ENCODE measurements at places on chromosomes 16 and 17. TPM values are rescaled to one million over a fixed set of nuclear protein-coding genes. Genes with fewer than 3 reads are reported as not detected.

Gene PRAC1
- not detected for total RNA-seq

Gene FOXO3B
- 2.2 TPM for total RNA-seq

Gene ASPSCR1
- total RNA-seq: 22.2 TPM

Gene ZFHX3
- 7.0 TPM for total RNA-seq

Gene TSC2
- total RNA-seq: 54.6 TPM

Gene KRT36
- not detected for total RNA-seq

Gene PRKCB
- total RNA-seq: not detected

Gene CMTM2
- not detected for total RNA-seq

Gene SPATA32
- under 0.01 TPM for total RNA-seq

Gene FOXN1
- not detected for total RNA-seq
